ENCODE measurements at places on chromosomes 2 and 18.

- no peak for DNase-seq
These were observed 345.5 kb upstream of the FSIP2 start for GRCh38 chr2:185393091-185393490.

GRCh38 chr2:19356545-19357401, 1.6 kb downstream of the OSR1 start:
- no peak for DNase-seq

DNA sequence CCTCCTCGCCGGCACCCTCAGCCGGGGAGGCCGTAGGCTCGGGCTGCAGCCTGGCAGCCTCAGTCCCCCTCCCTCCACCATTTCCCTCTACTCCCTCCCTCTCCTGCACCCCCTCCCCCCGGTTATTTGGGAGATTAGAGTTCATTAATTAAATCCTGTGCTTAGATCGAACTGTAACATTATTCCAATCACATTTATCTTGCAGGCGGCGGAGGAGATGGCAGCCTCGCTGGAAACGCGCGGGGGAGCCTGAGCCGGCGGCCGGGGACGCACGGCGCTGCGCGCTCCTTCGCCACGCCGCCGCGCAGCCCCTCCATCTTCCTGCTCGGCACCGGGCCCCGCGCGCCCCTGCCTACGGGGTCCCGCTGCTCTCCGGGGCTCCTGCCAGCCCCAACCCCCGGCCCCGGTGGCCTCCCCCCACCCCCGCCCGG, at the start of gene ST8SIA3:
TSS of gene ST8SIA3 (plus strand) at position 287 of the 431 bp plus-strand sequence. CDS start 290 bp downstream, outside the sequence.
- no peak for DNase-seq

DNA sequence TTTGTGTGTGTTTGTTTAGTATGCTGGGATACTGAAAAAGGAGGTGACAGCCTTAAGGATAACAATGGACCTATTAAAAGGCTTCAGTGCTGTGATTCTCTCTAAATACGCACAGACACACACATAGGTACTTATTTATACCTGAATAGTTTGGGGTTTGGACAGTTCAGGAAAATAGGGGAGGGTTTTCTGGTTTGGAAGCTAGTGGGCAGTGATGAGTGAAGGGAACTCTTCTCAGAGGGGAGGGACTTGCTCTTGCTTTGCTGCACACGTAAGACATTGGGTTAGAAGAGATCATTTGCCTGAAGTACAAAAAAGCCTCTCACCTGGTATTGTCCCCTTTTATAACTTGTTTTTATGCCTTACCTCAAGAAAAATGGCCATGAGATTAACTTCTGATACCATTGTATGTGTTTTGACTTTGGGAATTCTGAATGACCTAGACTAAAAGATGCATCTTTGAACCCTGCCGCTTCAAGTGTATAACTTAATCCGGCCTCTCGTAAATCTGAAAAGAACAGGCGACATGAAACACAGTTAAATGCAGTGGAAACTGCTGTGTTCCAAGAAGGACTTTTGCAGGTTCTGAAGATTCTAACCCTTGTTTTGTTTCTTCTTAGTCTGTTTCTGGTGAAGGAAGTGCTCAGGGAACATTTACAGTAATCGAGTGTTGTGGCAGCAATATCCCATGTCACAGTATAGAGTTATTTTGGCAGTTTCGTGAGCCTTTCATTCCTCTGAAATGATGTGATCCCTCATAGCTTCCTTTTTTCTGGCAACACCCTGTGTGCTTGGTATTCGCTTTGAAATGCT, 2.5 kb downstream of the CRIM1 start:
- DNase-seq, result no peak

DNA sequence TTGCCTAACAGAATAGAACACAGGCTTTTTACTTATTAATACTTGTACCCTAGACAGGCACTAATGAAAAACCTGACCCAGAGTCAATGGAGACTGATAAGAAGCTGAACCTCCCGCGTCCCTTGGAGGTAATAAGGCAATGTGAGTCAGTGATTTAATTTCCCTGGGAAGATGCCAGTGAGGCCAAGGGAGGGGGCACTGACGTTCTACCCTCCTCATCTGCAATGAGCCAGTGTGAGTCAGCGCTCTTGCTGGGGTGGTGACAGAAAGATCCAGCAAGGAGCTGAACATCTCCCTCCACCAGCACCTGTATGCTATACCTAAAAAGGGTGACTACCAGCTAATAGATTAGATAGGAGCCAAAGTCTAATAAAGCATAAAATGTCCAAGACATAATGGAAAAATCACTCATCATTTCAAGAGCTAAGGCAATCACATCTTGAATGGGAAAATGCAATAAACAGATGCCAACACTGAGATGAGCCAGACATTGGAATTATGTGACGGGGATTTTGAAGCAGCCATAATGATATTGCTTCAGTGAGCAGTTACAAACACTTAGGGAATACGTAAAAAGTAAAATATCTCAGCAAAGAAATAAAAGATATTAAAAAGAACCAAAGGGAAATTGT, 116.9 kb downstream of the TPGS2 start:
- no peak for DNase-seq

GRCh38 chr2:68987021-68987503, 12.6 kb downstream of the GKN1 start:
- no peak for DNase-seq

DNA sequence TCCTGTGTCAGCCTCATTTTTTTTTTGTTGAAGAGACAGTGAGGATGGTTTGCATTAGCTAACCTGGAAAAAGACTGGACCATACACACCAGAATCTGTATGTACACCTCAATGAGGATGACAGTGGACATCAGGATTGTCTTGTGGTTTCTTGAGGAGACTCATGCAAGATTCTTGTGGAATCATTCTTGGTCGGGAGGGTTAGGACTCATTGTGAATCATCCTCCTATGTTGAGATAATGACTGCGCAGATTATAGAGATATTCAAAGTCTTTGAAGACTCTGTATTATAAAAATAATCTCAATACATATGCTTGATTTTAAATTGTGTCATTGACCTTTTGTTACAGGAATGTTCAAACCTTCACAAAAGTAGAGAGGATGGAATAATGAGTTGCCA, 49.1 kb upstream of the DOCK10 start:
- no peak for DNase-seq

DNA sequence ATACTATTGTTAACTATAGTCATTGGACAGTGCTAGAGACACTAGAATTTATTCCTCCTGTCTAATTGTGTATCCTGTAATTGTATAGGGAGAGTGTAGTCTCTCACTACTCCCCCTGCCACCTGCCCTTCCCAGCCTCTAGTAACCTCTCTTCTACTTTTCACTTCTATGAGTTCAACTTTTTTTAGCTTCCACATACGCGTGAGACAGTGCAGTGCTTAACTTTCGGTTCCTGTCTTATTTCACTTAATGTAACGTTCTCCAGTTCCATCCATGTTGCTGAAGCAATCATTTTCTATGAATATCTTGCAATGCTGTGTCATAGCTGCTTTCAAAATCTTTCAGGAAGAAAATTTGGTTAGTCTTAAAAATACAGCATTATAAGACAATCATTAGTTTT, 22.8 kb upstream of the RUFY4 start:
- DNase-seq, result peak; percentile 36

GRCh38 chr2:173521450-173522192, 166.9 kb downstream of the CDCA7 start:
- DNase-seq, result no peak

DNA sequence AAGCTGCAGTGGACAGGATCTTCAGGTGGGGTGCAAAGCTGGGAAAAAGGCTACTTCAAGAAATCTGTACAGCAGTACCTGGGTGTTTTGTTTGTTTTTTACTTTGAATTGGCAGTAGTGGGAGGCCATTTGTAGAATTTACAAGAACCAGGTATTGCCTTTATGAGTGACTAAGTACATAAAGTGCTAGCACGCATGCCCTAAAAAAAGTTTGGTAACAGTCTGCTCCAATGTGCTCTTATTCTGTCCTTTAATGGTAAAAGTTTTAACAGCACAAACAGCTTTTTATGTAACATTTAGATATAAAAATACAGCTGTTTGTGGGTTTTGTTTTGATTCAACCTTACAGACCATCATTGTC, 17.2 kb downstream of the REV1 start:
- DNase-seq, result no peak

DNA sequence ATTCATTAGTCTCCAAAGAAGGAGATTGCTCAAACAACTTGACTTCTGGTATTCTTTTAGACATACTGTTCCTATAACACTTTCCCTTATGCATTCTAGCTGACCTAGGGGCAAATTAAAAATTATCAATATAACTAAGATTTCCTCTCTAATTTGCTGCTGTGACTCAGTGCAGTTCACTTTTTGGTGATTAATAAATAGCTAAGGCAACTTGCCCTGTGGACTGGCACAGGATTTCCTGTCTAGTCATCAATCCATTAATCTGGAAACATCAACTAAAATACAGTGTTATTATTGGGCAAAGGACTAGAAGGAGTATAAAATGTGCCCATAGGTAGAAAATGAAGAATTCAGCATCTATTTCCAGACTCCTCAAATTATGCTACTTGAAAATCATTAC, 83.5 kb upstream of the SERPINE2 start:
- DNase-seq, result no peak

DNA sequence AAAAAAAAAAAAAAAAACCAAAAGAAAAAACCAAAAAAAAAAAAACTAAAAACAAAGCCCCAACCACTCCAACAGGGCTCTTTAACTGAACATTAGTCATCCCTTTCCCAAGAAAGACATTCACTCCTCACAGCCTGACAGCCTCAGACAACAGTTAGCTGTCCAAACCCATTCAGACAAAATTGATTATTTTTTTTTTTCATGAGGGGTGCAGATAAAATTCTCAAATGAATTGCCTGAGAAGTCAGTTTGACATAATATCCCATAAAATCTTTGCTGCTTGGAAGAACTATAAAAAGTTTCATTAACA, 206.1 kb upstream of the REV1 start:
- DNase-seq, result no peak

GRCh38 chr2:135557530-135557929, 26.2 kb downstream of the R3HDM1 start:
- DNase-seq, result no peak

GRCh38 chr18:476251-476664, 24.2 kb downstream of the COLEC12 start:
- no peak for DNase-seq

DNA sequence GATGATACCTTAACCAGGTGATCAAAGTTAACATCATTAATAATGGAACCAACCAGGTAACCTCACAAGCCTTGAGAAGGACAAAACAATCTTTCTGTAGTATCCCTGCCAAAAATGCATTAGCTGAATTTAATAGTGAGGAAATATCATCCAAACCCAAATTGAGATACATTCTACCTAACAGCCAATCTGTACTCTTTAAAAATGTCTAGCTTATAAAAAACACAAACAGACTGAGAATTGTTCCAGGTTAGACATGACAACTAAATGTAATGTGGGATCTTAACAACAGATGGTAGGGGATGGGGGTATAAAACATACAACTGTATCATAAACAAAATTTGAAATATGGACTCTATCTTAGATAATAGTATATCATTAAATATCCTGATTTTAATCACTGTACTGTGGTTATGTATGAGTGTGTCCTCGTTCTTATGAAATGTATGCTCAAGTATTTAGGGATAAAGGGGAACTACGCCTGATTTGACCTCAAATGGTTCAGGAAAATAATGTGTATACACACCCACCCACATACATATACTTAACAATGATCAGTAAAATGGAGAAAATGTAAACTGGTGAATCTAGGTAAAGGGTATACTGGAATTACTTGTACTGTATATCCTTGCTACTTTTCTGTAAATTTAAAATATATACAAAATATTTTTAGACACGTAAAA, 1.7 kb downstream of the FANCL start:
- DNase-seq, result no peak

- DNase-seq, result no peak
These were observed 752 bp downstream of the MGAT4A start for GRCh38 chr2:98730053-98730706.

DNA sequence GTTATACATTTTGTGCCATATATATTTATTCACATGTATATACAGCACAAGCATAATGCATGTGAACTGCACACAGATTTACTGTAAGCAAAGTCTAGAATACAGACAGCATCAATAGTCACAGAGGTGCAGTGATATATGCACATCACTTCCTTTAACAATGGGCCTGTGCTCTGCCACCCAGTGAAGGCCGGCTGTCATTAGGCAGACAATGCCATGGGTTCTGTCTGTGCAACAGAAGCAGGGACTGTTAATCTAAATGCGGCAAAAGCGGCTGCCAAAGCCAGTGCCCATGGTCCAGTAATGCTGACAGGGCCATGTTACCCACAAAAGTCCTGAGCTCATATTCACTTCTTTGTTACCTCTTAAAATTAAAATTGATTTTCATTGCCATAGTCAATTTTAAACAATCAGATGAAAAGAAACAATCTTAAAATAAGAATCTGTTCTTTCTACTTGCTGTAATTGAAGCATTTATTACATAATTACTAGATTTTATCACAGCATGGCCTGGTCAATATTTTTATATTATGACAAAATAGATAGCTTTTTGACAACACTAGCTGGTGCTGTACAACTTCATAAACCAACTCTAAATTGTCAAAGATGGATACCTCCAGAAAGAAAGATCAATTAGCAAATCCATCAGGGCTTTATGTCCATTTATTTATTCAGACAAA, 232.0 kb downstream of the STK39 start:
- no peak for DNase-seq
